ENCODE measurements at places on chromosomes 5 and 9.

- DNase-seq, result no peak
Measured at GRCh38 chr5:66869347-66869746, 273.2 kb downstream of the MAST4 start.

GRCh38 chr5:60727033-60727679 lies 27.2 kb upstream of the DEPDC1B start:
- DNase-seq, result no peak

DNA sequence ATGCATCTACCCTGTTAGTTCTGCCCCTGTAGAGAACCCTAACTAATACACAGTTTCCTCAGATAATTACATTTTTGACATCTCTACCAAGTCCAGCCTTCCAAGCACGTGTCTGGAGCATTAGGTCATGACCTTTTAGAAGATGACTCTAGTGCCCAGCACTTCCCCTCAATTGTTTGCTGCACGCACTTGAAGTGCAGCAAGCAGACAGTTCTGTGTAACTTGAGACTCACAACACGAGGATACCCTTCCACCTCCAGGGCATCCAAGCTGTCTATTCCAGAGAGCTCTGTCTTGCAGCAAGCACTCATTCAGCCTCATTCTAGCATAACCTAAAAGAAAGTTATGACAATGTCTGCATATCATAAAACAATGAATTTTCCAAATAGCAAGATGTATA lies 1410.5 kb upstream of the CDH18 start:
- DNase-seq, result no peak

GRCh38 chr5:140292212-140293036 lies 10.5 kb downstream of the PFDN1 start:
- DNase-seq, result no peak

DNA sequence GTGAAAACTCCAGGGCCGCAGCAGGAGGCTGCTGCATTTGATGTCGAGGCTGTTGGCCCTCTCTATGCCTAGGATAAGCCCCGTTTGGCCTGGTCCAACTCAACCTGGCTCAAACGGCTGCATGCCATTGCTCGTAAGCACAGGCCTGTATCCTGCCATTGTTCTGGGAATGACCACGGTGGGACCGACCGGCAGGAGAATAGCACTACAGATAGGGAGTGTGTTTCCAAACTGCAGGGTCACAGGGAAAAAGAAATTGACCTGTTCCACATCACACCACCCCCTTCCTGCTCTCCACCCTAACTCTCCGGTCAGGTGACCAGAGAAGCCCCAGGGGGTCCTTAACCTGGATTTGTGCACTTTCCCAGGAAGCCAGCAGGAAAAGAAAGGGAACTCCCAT lies 278.7 kb upstream of the KLF4 start:
- DNase-seq, result no peak

GRCh38 chr9:128683340-128684064 lies 5.5 kb upstream of the SET start:
- DNase-seq, result no peak

DNA sequence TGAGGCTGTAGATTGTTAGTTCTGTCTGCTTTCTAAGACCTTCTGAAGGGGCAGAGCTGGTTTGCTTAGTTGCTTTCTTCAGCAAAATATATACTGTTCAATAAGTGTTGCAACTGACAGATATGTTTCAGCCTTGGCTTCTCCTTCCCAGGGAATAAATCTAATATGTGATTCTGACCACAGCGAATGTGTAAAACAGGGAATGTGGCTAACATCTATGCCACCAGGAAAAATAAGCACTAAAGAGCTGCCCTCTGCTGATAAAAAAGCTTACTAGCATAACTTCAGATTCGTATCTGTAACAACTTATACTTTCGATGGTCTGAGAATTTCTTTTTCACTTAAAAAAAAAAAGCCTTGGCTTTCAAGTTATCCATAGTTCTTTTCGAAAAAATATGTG lies 13.0 kb upstream of the OSMR start:
- DNase-seq, result no peak

DNA sequence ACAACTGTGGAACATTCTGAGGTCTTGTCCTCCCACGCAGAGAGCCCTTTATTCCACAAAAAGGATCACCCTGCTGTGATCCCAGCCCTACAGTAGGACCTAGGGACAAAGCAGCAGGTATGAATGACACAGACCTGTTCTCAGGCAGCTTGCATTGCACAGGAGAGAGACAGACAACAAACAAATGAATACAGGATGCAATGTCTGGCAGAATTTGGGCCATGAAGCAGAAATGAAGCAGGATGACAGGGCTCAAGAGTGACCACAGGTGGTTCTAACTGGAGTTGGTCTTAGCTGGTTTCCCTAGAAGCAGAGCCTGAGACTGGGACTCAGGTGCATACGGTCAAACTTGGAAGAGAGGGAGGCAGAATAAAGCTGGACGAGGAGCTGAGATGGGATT lies 388.8 kb downstream of the CDK5RAP2 start:
- DNase-seq, result no peak

- DNase-seq, result no peak
Measured at GRCh38 chr9:97848215-97848479, 4.9 kb upstream of the FOXE1 start.

DNA sequence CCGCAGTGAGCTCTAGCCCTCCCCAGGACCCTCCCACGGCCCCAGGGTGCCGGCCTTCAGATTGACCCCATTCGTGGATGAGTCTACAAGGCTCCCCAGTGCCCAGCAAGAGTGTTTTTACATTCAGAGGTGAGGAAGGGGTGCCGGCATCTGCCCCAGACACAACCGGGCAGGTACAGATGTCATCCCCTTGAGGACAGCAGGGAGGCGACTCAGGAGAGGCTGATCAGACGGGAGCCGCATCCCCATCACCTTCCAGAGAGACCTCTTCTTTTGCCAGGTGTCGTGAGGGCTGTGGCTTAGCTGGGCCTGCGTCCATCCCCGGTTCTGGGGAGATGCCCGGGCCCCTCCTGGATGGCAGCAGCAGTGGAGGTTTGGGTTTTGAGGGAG lies 4.3 kb upstream of the LRRC14B start:
- DNase-seq, result no peak

GRCh38 chr5:123795688-123796087 lies 283.7 kb downstream of the CSNK1G3 start:
- no peak for DNase-seq

GRCh38 chr9:22035591-22036011 lies 26.5 kb upstream of the CDKN2B start:
- no peak for DNase-seq

DNA sequence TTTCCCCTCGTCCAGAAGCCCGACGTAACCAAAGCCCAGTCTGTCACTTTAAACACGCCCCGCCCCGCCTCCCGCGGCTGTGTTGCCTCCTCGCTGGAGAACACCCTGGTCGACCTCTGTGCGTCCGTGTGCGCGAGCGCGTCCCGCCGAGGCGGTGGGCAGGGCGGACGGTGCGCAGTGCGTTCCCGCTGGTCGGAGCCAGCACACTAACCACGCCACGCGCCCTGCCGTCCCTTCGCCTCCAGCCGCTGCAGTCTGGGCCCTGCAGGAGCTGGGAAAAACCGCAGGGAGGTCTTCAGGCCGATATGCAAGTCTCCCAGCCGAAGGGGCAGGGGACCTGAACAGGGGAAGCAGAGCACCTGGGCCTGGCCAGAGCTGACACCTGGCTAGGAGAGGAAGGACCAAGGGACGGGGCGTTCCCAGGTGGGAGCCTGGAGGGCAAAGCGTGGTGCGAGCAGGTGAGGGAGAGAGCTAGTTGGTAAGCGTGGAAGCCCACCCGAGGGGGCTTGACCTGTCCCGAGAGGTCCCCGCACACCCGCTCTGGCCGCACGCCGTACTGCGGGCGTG lies 1.3 kb upstream of the PHPT1 start:
- peak; percentile 64 for DNase-seq

GRCh38 chr5:52784737-52785136 lies 3.0 kb upstream of the ITGA1 start:
- DNase-seq, result no peak

GRCh38 chr5:162796507-162796906 lies 640.9 kb upstream of the CCNG1 start:
- DNase-seq, result no peak

DNA sequence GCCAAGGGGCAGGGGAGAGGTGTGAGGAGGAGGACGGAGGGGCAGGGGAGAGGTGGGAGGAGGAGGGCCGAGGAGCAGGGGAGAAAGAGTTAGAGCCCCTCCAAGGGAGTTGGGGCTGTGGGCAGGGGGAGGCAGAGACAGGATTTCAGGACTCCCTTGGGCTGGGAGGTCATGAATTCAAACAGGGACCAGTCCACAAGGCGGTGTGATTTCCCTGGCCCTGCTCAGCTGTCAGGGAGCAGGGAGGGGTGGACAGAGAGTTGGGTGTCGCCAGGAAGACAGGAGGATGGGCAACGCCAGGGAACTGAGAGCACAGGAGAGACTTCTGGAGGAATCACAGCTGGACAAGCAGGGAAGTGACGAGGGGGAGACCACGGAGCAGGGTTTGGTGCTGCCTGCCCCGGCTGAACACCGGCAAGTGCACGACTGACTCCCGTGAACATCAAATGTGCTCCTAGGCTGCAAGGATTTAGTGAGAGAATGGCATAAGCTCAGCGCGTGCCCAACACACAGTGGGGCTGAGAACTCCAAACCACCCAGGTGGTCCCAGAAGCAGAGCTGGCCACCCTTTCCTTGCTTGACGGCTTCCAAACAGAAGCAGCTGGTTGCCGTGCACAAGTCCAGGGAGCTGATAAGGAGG lies 17.8 kb upstream of the OLFM1 start:
- DNase-seq, result no peak

- no peak for DNase-seq
Measured at GRCh38 chr9:110514897-110515296, 64.6 kb downstream of the SVEP1 start.

DNA sequence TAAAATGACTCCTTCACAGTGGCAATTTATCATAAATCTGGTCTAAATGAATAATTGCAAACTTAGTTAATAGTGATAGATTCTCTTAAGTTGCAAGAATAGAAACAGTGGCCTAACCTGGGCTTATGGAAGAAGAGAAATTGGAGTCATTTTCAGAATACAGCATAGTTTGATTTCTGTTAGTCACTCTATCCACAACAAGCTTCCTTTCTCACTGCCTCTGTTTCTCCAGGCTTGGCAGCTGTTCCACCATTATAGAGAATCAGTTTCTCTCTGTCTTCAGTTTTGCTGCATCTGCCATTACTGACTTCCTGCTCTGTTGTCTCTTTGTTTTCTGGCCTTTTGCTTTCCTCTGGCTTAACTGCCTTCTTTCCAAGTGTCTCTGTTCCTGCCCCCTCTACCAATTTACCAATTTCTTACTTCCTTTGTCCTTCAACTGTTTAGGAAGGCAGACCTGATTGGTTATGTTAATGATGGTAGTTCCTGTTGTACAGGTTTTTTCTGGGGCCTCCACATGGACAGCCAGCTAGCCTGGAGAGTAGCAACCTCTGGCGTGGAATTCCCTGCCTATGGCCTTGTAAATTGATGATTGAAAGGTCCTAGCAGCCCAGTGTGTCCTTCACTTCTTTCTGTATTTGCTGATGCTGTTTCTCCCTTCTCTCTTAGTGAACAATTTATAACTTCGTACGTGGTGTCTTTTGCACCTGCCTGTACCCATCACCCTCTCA lies 75.9 kb upstream of the RASGRF2 start:
- DNase-seq, result no peak

DNA sequence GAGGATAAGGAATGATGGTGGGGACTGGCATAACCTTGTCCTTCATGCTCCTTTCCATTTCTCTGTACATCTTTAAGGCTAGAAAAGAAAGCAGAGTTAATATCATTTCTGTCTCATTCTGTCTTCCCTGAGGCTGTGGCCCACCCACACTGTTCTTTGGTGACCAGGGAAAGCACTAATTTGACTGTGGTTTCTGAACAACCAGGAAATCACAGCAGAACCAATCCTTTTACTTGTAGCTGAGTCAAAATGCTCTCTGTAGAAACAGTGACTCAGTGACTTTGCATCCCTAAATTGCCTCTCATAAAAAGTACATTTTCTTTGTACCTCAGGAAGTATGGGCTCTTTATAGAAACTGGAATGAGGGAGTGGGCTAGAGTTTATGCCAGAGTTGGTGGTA lies 28.1 kb downstream of the IL33 start:
- DNase-seq, result peak; percentile 3

GRCh38 chr9:1170918-1171317 lies 120.8 kb downstream of the DMRT2 start:
- DNase-seq, result no peak

GRCh38 chr9:31137176-31138160 lies 1247.0 kb upstream of the ACO1 start:
- DNase-seq, result peak; percentile 18

- peak; percentile 60 for DNase-seq
Measured at GRCh38 chr5:173472164-173472563, 143.9 kb upstream of the STC2 start.

DNA sequence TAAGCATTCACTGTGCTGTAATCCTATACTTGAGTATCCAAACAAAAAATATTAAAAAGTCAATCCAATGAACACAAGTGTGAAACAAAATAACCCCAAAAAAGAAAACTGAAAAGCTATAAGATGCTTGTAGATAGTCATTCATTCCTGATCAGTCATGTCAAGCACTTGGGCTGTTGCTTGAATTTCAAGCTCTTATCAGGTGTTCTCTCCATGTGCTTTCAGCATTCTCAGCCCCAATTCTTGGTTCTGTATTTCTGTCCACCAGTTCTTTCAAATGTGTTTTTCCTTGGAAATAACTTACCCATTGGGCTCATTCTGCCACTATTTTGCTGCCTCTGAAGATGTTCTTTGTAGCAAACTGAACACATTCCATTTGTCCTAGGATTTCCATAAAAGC lies 4.7 kb downstream of the ZFAND5 start:
- DNase-seq, result no peak

- no peak for DNase-seq
Measured at GRCh38 chr5:60386436-60387050, 313.4 kb downstream of the DEPDC1B start.

- DNase-seq, result no peak
Measured at GRCh38 chr5:175821790-175822211, 49.6 kb upstream of the CPLX2 start.

DNA sequence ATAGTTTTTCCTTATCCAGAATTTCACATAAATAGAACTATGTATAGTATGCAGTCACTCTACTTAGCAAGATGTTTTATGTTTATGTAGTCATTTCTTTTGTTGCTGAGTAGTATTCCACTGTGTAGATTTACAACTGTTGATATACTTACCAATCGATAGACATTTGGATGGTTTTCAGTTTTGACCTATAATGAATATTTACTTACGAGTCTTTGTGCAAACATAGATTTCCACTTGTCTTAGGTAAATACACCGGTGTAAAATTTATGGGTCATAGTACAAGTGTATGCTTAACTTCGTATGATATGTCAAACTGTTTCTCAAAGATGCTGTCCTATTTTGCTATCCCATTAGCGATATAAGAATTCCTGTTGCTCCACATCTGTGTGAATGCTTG lies 19.7 kb upstream of the OR2K2 start:
- DNase-seq, result no peak

DNA sequence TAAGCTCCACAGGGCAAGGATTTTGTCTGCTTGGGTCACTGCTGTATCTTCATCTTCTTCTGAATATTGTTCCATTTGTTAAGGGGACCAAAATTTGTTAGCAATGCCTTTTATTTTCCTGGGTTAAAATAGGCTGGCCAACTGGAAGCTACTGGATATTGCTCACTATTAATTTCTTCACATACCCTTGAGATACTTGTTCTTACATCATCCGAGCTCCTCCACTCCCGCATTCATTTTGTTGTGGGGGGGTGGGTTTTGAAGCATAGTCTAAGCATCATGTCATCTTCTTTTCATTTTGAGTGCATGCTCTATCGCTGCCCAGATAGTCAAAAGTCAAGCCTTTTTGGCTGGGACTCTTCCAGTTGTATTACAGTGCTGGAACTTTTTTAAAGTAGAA lies 42.5 kb upstream of the PIK3R1 start:
- DNase-seq, result no peak
